ENCODE measurements at places on chromosomes 1 and 21.

GRCh38 chr1:92503926-92504285 is 17.2 kb upstream of the GFI1 start:
- no peak for DNase-seq

- DNase-seq: peak; percentile 45
These were observed 15.6 kb downstream of the ALPL start for GRCh38 chr1:21524686-21525339.

DNA sequence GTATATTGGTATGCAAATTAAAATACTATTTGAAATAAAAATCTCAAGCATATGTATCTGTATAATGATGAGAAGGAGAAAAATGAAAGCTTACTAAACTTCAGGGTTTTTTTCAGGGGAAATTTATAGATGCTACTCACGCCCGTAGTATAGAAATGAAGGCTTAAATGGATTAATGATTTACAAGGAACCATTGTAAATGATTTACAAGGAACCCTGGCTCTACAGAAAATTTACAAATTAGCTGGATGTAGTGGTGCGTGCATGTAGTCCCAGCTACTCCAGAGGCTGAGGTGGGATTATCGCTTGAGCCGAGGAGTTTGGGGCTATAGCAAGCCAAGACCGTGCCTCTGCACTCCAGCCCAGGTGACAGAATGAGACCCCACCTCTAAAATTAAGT is 150.5 kb downstream of the PCBP3 start:
- DNase-seq: no peak

- no peak for DNase-seq
These were observed 40.5 kb upstream of the SYT2 start for GRCh38 chr1:202750761-202751160.

DNA sequence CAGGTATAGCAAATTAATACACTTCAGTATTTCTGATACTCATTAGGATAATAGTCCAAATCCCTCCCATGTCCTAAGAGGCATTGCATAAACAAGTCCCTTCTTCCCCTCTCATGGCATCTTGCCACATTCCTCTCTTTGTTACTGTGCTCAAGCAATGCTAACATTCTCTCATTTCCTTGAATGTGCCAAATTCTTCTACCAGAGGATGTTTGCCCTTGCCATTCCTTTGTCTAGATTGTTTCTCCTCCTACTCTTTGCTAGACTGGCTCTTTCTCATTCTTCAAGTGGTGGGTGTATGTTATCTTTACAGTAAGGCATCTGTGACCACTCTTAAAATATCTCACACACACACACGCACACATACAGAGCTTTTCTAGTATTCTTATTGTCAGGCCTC is 621.0 kb upstream of the CXADR start:
- DNase-seq: no peak

DNA sequence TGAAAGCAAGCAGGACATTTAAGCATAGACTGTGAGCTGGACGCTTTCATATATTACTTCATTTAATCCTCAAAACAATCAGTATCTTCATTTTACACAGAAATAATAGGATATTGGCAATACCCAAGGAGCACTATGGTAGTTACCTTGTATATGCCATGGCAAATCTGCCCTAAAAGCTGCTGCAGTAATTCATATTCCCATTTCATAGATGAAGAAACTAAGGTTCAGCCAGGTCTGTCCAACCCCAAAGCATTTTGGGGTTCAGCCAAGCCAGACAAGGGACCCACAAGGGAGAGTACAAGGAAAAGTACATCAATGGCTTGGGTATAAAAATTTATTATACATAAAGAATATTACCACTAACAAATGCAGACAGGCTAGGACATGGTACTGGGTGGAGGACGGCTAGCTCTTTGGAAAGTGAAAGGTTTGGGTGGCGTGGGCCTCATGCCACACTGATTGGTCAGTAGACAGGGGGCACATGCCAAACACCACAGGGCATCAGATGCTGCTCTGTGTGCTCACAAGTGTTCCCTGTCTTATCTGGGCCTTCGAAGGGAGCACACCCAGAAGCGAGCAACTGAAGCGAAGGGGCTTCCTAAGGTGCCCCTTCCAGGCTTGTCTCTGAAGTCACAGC is 23.9 kb upstream of the PTAFR start:
- no peak for DNase-seq

GRCh38 chr1:22533244-22533895 is 29.9 kb upstream of the EPHA8 start:
- DNase-seq: no peak

DNA sequence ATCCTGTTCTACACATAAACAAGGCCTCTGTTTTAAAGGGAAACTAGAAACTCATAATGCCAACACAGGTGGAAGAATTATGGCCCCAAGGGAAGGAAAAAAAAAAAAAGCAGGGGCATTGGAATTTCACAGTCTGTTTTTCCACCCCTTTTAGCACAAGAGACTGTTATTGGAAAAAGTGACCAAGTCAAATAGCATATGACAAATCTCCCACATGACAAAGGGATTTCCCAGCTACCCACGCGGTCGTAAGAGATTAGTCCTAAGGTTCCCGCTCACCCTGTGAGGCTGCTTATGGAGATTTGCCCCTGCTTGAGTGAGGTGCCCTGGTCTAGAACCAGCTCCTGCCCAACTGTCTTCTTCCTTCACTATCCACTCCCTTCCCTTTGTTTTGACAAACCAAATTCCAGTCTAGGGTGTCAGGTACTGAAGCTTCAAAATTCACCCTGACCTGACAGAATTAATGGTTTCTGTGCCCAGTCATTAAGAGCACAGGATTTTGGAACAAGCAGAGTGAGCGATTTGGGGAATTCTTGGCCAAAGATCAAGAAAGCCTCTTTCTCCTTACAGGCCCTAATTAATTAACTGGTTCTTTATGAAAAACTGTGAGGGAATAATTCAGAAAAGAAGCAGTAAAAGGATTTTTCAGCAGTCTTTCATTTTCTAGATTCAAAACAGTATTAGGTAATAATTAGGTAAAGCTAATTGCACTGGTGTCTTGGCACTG is 107.3 kb downstream of the NMNAT2 start:
- DNase-seq: no peak

DNA sequence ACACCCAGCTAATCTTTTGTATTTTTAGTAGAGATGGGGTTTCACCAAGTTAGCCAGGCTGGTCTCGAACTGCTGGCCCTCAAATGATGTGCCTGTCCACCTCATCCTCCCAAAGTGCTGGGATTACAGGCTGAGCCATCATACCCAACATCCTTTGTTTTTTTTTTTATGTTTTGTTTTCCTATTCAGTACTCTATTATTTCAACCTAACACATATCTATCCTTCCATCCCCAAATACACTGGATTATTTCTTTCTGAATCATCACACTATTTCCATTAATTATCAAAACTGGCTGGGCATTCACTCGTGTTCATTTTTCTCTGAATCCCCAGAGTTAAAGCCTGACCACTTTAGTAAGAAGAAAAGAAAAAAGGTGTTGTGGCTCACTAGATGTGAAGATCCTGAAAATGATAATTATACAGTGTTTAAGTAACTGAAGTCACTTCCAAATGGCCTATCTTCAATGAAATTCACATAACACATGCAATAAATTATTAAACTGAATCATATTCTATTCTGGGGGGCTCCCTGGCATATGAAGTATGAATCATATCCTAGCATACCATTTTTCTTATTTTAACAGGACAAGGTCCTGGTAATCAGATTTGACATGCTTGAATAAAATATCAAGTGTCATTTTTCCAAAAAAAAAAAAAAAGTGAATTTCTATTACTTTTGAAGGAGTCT is 1754.2 kb downstream of the BRINP3 start:
- no peak for DNase-seq

- no peak for DNase-seq
These were observed 38.8 kb downstream of the EGLN1 start for GRCh38 chr1:231383159-231383860.
